ENCODE measurements at places on chromosomes 4 and X. TPM values are rescaled to one million over a fixed set of nuclear protein-coding genes. Genes with fewer than 3 reads are reported as not detected.

The VEGFC gene
- 315 TPM for total RNA-seq

The TET2 gene
- 7.8 TPM for total RNA-seq

- DNase-seq, result no peak
Measured at GRCh38 chr4:4914965-4915845, 55.7 kb downstream of the MSX1 start.

DNA sequence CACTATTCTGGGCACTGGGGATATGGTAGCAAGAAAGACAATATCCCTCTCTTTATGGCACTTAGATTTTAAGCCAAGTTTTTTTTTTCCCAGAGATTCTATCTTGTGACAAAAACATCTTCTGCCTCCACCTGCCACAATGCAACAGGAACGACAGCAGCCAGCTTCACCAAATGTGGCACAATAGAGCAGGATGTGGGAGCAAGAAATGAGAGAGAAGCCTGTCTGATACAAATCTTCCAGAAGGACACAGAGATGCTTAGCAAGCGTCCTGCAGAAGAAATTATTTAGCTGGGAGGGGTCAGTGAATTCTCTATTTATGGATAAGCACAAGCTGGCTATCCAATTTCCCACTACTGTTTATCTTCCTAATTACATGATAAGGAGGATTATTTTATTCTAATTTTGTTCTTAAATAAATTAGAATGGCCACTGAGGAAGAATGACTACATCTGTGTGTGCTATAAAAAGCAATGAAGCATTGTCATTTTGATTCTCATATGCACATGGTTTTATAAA is 27.1 kb upstream of the ZNF330 start:
- DNase-seq, result no peak

DNA sequence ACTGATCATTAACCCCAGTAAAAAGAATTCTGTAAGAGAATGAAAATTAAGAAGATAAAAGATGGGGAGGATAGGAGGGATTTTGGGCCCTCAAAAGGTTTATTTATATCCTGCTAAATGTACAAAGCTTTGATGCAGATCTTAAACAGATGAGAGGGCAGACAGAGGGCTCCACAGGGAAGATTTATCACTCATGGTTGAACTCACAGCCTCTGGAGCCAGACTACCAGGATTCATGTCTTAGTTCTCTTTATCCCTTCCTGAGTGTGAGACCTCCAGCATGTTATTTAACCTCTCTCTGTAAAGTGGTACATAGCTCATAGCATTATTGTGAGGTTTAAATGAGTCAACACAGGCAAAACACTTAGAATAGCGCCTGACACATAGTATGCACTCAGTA is 74.4 kb downstream of the SOWAHB start:
- DNase-seq, result no peak

DNA sequence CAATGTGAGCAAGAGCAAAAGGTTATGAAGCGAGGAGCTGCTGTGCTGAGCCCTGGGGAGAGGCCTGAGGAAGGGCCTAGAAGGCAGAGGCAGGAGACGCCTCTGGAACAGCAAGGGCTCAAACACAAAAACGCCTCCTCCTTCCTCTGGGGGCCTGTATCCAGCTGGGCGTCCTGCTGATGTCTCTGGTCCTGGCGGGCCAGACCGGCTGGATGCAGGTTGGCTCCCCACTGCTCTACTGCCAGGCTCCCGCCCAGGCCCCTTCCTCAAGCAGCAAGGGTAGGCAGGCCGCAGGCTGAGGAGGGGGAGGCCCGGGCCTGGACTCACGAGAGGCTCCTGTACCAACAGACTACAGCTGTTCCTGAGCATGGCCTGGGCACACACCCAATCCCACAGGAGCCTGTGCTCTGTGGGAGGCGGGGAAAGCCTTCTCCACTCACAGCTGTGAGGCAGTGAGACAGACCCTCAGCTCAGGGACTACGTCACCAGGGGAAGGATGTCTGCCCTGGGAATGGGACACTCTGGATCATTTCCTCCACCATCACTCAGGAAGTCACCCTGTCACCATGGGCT is 2.3 kb downstream of the HAUS7 start:
- DNase-seq, result no peak

All from HFFc6 (cell line).